ENCODE measurements at places on chromosomes 4 and X.

DNA sequence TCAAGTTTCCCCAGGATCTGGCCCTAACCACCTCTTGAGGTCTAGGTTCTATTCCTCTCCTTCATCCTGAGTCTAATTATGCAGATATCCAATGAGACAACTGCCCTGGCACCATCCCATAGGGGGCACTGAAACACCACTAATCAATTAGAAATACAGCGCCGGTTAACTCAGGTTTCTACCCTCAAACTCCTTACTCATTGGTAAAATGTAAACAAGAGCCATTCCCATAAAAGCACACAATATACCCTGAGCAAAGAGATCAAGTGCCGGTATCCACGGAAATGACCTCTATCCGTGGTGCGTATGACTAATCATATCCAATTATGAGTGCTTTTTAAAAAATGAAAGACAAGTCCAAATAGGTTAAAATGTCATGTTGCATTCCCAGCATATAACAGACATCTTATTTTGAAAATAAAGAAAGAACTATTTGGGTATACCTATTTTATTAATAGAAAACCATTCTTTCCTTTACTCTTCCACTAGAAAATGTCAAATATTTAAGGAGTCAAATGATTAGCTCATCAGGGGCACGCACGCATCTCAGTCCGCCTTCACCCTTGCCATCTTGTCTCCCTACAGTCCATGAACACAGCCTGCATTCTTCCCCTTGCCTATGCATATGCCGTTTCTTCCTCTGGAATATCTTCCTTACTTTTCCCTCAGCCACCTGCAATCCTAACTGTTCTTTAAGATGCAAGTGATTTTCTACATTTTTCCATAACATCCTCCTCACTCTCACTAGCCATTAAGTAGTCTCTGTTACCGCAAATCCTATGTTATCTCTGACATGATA, 141.1 kb downstream of the MAML3 start:
- peak; percentile 84 for DNase-seq

GRCh38 chr4:189497516-189497915, 443.2 kb upstream of the FRG1 start:
- peak; percentile 80 for DNase-seq

DNA sequence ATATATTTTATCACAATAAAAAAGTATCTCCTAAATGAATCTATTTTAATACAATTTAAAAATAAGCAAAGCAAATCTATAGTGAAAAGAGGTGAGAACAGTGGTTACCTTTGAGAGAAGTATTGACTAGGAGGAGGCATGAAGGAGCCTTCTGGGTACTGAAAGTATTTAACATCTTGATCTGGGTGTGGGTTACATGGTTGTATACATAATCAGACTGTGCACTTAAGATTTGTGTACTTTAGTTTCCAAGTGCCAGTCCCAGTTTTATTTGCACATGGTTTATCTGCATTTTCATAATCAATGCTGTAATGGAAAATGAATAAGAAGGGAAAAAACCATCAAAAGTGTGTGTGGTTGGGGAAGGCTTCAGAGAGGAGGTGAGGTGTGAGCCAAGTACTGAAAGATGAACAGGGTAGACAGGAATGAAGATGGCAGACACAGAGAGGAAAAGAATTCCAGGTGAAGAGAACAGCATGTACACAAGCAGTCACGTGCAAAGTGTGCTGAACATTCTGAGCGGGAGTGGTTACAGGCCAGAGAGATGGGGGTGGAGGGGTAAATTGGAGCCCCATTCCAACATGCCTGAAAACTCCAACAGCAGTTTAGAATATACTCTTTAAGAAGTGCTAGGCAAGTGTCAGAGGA, 14.6 kb downstream of the MAP7D2 start:
- no peak for DNase-seq

- DNase-seq, result no peak
These were observed 98.0 kb downstream of the CXCL13 start for GRCh38 chr4:77703666-77704065.

- DNase-seq, result no peak
These were observed 164.9 kb downstream of the RNF150 start for GRCh38 chr4:140968371-140968770.

DNA sequence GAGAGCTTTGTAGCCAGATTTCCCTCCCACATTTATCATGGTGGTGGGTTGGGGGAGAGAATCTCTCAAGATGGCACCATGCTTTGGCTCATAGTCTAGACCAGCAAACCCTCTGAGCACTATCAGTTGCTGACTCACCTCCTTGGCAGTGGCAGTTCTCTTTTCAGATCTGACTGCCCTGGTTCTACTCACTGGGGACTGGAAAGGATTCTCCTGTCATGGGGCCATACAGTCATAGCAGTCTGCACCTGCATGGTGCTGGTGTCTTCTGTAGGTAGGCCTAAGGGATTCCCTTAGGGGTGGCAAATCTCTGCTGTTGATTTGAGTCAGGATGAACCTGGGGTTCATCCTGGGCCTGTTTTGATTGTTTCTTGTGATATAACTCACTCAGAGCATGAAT, 2.6 kb downstream of the TEX13B start:
- DNase-seq, result no peak

GRCh38 chrX:69027181-69028005, 137.9 kb downstream of the PJA1 start:
- no peak for DNase-seq

DNA sequence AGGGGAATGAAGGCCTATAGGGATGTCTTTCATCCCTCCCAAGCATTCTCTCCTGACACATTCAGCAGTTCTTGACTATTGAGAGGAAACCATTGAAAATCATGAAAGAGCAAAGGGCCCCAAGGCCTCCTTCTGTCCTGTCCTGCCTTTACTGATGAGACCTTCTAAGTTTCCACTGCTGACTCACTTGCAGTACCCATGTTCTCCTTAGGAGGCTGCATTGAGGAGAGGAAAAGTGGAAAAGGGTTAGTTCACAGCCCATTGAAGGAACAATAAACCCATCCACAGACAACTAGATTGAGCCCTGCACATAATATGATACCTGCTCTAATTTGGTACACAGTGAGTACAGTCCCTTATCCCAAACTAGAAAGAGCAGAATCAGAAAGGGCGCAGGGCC, 115.1 kb upstream of the PNPLA4 start:
- DNase-seq, result no peak

DNA sequence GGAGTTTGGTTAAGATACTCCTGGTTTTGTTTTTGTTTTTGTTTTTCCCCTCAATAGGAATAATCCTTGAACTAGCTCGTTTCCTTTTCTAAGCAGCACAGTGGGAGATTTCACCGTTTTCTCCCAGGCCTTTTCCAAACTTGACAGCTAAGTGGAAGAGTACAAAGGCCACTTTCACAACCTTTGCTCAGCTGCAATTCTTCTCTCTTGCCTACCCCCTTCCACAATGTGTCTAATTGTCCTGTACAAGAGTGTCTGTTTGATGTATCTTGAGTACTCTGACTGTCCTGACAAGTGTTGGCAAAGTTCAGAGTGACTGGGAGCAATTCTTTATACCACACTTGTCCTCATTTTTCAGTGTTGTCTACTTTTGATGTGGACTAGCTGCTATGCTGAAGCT, 674.3 kb upstream of the AMOT start:
- DNase-seq, result no peak

DNA sequence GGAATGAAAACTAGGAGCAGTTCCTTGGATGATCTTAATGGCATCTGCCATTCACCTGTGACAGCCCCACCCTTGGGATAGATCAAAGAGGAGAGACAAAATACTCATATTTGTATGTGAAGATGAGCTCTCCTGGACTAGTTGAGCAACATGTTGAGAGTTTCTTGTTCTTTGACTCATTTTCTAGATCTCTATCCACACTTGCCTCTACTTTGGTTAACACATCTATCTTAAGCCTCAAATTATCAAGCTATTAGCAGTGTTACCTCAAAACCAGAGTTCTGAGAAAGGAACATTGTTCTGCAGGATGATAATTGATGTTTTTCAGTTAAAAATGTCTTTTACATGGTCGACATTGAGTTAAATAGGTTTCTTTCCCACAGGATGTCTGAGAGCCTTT, 94.2 kb upstream of the TEX13D start:
- DNase-seq, result no peak

DNA sequence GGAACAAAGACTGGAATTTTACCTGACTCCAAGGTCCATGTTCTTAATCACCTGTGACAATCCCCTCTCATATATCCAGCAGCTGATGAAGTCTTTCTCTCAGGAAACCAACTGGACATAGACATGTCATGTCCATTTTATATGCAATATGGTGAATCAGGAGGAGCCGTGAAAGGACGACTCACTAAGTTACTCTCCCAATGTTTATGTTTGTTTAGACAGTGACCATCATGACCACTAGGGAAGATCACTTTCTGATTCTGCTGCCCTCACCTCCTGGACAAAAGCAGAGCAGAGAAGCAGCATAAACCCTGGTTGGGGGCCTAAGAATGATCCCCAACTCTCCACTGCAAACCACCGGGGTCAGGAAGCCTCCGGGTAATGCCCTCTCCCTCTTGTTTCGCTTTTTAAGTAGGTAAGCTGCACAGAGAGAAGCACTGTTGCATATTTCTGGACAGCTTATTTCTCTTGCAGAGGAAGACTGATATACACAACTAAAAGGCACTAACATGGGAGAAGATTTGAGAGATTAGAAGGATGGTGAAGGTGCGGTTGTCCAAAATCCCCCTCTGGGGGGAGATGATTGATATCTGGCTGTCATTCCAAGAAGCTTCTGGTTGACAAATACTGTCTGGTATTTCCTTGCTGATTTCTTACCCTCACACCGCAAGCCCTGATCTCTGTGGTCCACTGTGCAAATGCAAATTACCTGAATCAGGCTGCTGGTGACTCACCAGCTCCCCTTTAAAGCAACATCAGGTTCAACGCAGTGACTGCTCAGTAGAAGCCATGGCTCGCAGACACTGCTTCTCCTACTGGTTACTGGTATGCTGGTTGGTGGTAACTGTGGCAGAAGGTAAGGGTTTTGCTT, at the start of gene ODAPH:
Gene ODAPH (plus strand): TSS at position 773 of the 871 bp plus-strand sequence. CDS start 17 bp downstream, at position 790.
- DNase-seq, result peak; percentile 17

- DNase-seq, result peak; percentile 12
These were observed 425.7 kb downstream of the GPAT3 start for GRCh38 chr4:83961575-83961974.

DNA sequence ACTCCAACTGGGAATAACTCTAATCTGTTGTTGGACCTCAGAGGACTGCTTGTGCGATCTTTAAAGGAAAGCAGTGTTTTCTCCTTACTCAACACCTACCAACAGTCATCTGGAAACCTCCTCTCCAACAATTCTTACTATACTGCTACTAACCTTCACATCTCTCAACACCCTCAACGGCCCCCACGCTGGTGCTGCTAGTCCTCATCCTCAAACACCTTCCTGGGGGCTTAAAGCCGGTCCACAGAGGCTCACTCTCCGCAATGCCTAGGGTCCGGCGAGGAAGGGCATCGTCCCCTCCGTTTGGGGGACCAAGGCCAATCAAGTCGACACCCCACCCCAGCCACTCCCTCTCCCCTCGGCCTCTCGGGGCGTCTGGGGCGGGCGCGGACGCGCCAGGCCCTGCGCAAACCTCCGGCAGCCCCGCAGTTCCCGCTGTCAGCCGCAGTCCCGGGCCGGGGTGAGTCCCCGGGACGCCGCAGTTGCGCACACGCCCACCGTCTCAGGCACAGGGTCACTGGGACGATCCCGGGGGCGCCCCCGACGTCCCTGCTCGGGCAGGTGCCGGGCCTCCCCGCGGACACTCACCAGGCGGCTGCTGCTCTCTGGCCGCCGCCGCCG, 418 bp downstream of the TAB3 start:
- peak; percentile 49 for DNase-seq

DNA sequence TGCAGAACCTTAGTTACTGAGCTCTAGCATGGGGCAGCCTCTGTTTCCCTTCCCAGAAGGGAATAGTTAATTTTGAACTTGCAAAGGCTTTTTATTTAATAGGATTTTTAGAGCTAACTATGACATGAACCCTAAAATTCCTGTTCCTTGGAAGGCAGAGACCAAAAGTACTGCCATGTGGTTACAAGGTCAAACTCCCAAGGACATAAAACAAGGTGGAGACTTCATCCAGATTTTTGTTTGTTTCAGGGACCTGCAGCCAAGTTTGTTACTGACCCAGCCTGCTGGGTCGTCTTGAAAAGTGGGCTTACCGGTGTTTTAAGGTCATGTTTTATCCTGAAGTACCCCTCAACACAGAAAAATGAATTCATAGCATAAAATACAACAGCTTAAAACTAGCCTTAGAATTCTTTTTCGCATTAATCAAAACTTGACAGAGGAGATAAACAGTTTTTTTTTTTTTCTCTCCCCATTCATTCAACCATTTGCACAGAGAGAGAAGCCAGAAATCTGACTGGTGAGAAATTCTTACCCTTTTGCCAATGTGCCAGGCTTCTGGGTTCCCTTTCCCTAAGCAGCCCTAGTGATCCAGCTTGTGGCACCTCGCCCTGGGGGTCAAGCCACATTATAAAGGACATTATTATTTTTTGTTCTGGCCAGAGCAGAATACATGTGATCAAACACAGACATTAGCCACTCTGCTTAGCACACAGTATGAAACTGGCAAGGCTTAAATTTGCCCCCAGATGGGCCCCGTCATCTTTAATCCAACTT, 21.5 kb upstream of the GRPEL1 start:
- DNase-seq, result no peak

DNA sequence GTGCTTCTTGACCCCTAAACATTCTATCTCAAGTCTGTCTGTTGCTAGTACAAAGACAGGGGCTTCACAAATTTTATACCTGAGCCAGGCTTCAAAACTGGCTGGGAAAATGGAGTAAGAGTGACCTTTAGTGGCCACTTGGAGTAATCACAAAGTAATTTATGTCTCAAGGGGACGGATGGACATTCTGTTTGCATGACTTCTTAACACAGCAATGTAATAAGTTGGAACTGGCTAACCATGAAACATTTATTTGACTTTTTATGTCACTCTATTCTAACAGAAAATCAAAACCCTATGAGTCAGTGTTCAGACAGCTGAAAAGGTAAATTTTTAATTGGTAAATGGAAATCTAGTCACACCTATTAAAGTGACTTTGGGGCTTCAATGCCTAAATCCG, 600.6 kb downstream of the ANKRD50 start:
- DNase-seq, result peak; percentile 81

GRCh38 chr4:48195374-48195773, 61.3 kb upstream of the TXK start:
- DNase-seq, result no peak

Measured in common myeloid progenitor, CD34-positive (primary cell).